LNCaP clone FGC (cell line): ENCODE measurements at places on chromosomes 2 and 18.
A peak's percentile ranks its signal among the peaks of the same experiment; 100 is the strongest.

DNA sequence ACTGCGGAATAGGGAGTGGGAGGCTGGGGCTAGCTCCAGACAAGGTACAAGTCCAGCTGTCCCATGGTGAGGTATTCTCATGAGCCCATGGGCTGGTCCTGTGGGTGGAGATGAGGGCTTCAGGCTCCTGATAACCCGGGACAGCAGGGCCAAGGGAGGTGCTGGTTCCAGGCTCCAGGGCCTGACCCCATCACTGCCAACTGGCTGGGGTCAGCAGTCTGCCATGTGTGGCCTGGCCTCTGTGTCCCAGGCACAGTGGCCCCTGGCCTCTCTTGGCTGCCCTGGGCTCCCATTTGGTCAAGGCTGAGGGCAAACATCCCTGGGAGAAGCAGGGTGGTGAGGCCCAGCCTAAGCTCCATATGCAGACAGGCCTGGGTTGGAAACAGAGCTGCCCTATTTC, 966 bp upstream of the OXER1 start:
- no peak for DNase-seq

DNA sequence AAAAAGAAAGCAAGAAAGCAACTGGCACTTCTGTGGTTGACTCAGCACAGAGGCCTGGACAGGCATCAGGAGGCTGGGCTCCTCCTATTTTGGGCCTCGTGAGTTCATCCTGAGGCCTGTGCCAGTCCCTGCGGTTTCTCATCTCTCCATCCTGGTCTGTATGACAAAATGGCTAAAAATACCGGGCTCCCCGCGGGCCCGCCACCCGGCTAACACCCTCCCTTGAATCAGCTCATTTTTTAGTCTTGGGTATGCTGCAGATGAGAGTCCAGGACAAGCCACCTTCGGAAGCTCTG, 62.3 kb upstream of the YWHAQ start:
- DNase-seq = no peak

- DNase-seq = no peak
These were observed 44.2 kb downstream of the MRPS9 start for GRCh38 chr2:105082107-105082506.

DNA sequence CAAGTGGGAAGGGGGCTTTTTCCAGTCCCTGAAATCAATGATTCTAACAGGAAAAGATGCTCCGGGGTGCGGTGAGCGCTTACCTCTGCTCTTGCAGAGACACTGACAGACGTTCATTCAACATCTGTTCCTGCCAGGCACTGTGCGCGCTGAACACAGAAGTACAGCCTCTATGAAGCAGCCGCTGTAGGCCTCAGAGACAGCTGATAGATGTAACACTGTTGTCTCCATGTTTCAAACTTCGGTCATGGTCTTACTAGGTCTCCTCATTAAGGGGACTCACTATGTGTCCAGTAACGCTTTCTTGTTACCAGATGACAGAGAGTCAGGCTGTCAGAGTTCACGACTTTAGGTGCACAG, 649 bp upstream of the CLIP4 start:
- no peak for DNase-seq

DNA sequence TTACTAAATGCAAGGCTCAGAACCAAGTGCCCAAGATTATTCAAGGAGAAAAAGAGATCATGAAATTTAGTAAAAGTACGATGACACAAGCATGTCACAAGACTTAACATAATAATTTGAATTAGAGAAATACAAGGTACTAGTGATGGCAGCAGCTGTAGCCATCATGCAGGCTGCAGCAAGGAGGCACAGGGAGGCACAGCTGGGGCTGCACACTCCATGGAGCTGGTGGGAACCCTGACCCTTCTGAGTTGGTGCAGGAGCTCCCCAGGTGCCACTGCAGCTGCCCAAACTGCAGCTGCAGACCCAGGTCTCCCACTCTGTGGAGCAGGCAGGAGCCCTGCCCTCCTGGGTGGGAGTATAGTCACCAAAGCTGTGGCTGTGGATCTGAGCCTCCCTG, 46.0 kb downstream of the COL3A1 start:
- DNase-seq = no peak

DNA sequence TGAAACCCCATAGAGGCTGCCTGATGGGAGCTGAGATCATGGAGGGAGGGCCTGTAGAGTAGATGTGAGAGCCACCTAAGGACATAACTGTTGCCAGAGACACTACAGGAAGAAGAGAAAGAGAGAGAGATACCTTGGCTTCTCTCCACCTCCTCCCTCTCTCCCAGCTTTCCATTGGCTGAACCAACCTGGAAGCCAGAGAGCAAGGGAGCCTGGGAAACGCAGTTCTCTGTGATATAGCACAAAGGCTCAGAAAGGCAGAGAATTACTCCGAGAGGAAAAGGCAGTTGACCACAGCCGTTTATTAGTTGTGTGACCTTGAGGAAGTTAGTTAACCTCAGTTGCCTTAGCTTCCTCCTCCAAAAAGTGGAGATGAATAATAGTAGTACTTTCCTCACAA, 37.7 kb upstream of the MAT2A start:
- no peak for DNase-seq

DNA sequence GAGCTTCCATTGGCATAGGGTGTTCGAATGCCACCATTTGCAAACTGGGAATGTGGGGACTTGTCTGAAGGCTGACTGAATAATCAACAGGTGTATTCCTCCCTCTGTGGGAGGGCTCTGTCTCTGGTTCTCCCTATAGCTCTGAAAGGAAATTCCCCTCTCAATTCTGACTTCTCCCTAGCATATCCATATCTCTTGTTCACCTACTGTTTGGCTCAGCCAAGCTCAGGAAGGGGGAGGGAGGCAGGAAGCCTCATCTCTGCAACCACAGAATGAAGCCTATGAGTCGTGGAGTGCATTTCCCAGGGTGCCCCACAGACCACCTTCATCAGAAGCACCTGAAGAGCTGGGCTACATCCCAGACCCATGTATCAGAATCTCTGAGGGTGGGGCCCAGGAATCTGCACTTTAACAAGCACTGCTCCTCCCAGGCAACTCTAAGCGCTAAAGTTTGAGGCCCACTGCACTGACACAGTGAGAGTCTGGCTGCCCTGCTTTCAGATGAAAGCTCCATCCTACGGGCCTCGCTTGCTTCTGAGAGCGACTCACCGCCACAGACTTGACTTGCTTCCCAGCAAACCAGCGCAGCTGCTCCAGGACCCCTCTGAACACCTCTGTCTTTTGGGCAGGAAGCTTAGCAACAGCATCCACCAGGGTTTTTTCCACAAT, 32.0 kb downstream of the XDH start:
- DNase-seq = no peak

DNA sequence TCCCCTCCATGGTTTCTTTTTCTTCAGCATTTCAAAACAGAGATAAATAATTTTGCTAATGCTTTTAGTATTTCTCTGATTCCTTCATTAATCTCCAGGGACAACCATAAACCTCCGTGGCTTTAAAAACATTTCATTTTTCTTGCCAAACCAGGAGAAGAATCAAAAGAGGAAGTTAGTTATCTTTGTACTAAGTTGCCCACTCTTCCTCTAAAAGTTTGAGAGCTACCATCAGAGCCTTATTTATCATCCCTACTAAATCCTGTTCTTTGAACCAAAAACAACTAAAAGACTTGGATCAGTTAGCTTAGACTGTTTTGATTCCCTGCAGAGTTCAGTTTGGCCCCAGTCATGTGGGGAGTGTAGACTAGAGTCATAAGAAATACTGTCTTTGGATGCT, 208.4 kb downstream of the SETBP1 start:
- no peak for DNase-seq

GRCh38 chr2:168915441-168916330, 14.6 kb downstream of the G6PC2 start:
- DNase-seq = no peak

DNA sequence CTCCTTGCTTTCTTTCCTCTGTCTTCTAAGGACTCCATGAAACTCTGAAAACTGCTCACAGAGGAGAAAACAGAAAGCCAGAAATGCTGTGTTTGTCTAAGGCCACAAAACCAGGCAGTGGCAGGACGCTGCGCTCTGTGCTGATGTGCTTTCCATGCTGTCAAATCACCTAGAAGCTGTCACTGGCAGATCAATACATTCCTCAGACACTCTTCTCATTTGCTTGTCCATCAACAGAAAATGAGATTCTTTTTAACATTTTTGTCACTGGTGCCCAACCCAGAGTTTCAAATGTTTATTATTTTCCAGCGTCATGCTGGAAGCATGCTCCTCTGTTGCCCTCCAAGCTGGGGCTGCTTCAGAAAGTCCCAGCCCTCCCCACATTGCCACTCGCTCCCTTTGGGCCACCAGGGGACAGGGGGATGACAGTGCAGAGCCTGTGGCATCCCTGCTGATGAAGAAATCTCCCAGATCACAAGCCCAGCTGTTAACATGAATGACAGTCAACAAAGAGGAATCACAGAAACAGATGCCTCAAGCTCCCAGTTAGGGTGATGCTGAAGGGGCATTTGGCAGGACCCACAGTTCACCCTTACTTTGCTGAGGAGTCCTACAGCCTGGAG, 117.5 kb upstream of the MEIS1 start:
- DNase-seq = no peak

- DNase-seq = no peak
These were observed 93.3 kb upstream of the CDC42EP3 start for GRCh38 chr2:37764739-37765138.

GRCh38 chr2:186968277-186968676, 119.3 kb upstream of the ZSWIM2 start:
- no peak for DNase-seq

- DNase-seq = no peak
These were observed 149.6 kb downstream of the LAMA3 start for GRCh38 chr18:23838801-23839366.

DNA sequence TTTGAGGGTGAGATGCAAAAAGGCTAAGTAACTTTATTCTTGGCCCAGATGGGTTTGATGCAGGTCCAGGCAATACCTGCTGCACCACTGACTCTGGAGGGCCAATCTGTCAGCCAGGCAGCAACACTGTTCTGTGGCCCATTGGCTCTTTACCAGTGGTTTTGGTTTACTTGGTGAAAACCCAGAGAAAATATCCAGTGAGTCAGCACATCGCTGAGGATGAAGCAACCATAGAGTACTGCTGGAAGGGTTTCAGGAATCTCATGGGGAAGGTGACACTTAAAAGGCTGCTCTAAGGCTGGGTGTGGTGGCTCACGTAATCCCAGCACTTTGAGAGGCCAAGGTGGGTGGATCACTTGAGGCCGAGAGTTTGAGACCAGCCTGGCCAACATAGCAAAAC, 192.5 kb upstream of the FAM98A start:
- DNase-seq = no peak

DNA sequence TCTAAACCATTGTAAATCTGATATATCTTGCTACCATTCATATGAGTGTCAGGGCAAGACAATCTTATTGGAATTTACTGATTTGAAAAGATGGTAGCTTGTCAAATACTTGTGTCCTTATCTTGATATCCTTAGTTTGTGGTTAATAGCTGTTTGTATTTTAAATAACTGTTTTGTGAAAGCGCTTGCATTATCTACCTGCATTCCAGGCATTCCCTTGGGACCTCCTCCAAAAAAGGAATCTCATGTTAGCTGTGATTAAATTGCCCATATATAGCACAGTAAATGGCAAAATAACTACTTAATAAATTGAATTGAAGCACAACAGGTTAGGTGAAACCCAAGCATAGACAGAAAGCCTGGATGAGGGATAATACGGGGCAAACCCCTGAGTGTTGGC, 13.9 kb downstream of the CNTNAP5 start:
- DNase-seq = no peak

- no peak for DNase-seq
These were observed 46.0 kb downstream of the LRRFIP1 start for GRCh38 chr2:237673130-237674001.

GRCh38 chr2:210657874-210658273, 101.5 kb downstream of the CPS1 start:
- DNase-seq = no peak

GRCh38 chr18:67468038-67468437, 48.5 kb downstream of the DSEL start:
- DNase-seq = no peak

DNA sequence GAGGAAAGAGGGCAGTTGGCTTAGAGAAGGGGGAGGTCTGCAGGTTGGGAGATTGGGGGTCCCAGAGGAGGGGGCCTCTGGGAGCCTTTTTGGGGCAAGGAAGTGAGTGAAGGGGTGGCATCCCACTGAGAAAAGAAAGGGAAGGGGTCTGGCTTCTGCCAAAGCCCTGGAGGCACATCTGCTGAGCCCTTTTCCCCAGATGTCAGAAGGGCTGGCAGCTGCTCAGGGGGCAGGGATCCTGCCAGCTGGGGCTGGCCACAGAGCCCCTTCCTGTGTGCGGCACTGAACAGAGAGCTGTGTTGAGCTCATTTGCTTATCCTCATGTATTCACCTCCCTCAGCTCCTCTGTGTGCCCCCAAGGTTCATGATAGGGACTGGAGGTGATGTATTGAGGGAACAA, 54.5 kb downstream of the APOB start:
- no peak for DNase-seq

DNA sequence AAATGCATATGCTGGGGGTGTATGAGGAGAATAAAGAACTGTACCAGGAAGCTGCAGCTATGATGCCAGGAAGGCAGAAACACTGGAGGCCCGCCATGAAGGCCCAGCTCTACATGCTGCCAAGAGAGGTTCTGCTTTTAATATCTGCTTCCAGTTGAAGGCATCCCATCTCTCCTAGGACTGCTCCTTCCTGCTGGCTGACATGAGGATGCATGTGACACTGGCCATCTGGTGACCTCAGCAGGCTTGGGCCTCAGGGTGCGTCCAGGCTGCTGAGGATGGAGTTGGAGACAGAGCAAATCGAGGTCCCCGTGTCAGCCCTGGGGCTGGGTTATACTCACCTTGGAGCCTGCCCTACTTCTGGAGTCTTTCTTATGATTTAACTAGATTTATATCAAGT, 49.0 kb downstream of the PSMG2 start:
- DNase-seq = no peak

DNA sequence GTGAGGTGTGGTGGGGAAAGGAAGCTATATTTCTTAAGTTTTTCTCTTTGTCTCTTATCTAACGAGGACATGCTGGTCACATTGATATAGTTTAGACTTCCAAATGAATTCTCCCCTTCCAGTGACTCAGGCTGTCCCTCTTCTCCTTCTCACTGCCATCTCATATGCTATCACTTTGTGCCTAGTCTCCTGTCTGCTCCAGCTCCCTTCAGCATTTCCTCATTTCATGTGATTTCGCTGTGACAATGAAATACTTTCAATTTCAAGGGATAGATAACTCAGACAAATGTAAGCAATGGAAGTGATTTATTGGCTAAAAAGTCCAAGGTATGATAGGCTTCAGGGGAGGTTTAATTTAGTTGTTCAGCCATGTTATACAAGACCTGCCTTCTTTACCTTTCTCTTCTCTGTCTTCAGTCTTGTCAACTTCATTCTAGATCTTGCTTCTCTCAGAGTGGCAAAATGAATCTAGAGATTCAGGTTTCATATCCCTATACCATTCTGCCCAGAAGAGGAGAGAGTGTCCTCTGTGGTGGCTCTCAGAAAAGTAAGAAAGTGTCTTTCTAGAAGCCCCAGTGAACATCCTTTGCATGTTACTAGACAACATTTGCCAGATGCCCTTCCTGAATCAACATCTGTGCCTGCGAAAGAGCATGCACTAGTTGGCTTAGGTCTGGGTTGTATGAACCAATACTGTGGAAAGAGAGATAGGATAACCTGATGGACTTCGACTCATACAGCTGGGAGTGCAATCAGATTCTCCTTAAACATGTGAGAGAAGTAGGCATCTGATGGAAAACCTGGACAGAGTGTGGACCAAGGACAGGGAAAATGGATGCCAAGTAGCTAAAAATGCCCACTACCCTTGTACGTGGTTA, 29.9 kb upstream of the GPR155 start:
- DNase-seq = no peak

GRCh38 chr2:157931542-157931941, 55.4 kb upstream of the ACVR1 start:
- DNase-seq = peak; percentile 49

- no peak for DNase-seq
These were observed 89.6 kb downstream of the SH3BP4 start for GRCh38 chr2:235041221-235041917.
